ENCODE measurements at places on chromosomes 6 and 20.
A peak's percentile ranks its signal among the peaks of the same experiment; 100 is the strongest.

DNA sequence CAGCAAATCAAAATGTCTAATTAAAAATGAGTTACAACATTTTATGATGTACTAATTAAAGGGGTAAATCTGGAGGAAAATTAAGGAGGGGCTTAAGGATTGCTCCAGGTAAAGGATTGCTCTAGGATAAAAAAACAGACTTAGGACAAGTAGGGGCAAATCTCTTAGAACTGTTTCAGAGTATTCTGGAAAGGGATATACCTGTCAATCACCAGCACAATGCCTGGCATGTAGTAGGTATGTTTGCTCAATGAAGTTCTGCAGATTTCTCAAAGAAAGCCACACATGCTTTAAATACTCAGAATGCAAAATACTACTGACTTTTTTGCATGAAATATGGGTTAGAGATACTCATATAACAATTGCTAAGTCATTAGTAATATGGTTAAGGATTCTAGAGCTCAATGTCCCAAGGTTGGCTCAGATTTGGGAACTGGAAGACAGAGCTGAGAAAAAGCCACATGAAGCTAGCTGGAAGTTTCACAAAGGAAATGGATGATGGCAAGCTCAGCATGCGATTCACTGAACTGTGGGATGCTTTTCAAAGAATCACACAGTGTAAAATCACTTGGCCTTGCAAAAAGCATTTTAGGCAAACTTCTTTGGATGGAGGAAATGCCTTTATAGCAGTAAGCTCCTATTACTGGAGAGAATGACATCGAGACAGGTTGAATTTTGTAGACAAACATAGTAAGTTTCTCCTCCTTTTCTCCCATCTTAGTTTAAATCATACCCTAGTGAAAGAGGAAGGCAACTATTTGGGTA lies 72.8 kb downstream of the MAP3K5 start:
- peak; percentile 44 for DNase-seq

GRCh38 chr20:32709632-32710121 lies 33.6 kb downstream of the COMMD7 start:
- no peak for DNase-seq

- no peak for DNase-seq
Measured at GRCh38 chr20:38293491-38294065, 10.4 kb upstream of the BPI start.

DNA sequence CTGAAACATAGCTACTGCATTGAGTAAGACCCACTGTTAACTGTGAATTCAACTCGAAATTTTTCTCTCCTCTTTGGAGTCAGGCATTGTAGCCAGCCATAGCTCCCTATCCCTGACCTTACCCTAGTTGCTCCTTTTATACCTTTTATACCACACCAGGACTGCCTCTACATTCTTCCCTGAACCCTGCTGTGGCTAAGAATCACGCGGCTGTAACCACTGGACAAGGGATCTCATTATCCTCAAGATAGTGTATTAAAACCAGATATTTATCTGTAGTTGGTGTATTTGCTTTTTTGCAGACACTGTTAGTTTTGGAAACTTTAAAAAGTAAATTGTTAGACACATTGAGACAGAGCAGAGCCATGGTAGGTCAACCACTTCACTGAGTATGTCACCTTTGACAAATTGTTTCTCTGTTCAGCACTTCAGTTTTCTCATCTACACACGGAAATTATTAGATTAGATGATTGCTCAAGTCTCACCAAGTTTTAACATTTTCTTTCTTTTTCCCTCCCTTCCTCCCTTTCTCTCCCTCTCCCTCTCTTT lies 171.9 kb upstream of the PRND start:
- DNase-seq, result peak; percentile 30

- no peak for DNase-seq
Measured at GRCh38 chr6:36210886-36211595, 14.5 kb downstream of the BRPF3 start.

- DNase-seq, result no peak
Measured at GRCh38 chr6:86193821-86194220, 551.1 kb upstream of the SYNCRIP start.

DNA sequence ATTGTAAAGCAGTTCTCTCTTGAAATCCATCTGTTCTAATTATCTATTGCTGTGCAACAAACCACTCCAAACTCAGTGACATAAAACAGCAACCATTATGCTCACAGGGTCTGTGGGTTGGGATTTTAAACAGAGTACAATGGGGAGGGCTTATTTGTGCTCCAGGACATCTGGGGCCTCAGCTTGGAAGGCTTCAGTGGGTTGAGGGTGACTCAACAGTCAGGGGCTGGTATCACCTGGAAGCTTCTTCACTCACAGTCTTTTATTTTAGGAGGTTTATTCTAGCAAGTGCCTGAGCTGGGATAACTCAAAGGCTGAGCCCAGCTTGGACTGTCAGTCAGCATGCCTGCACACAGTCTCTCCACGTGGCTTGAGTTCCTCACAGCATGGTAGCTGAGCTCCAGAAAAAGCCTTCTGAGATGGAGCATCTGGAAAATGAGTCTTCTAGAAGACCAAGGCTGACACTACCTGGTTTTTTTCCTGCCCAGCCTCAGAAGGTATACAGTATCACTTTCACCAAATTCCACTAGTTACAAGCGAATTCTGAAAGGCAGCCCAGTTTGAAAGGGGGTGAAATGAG lies 234.6 kb upstream of the ID4 start:
- DNase-seq, result no peak

- no peak for DNase-seq
Measured at GRCh38 chr20:47568837-47569410, 67.2 kb downstream of the NCOA3 start.

DNA sequence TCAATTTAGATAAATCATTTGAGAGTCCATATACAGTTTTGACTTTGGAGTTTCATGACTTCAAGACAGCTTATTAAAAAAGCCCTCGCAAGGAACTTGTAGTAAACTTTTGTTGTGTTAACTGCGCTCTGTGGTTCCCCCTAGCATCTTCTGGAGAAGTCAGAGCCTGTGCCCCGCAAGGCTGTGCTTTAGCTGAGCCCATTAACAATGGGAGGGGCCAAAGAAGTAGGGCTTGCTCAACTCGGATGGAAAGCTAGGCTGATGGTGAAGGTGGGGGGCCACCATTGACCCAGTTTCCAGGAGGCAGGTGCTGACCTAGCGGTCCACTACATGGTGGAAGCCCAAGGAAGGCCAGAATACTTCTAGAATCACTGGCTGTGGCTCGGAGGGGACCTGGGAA lies 29.3 kb upstream of the OVOL2 start:
- no peak for DNase-seq

GRCh38 chr6:160127270-160128124 lies 5.9 kb downstream of the SLC22A1 start:
- no peak for DNase-seq

DNA sequence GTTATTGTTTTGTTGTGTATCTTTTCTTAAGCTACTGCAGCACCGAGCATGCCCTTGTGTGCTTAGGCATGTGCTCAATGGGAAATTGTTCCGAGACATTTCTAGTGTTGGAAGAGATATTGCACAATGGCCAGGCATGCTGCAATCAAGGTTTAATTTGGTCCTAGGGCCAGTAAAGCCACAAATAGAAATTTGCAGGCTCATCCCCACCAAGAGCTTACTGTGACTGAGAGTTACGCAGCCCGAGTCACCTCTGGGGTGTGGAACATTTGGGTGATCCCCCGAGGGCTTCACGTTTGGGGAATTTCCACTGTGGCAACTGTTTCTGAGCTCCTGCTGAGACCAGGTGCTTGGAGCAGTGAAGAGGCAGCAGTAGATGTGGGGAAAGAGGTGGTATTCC lies 65.8 kb downstream of the ADTRP start:
- peak; percentile 76 for DNase-seq

- no peak for DNase-seq
Measured at GRCh38 chr20:1868856-1869255, 26.4 kb upstream of the SIRPA start.

- no peak for DNase-seq
Measured at GRCh38 chr6:167565884-167566599, 241.2 kb downstream of the TTLL2 start.

- no peak for DNase-seq
Measured at GRCh38 chr6:108966251-108966650, 118.0 kb downstream of the ARMC2 start.

Data from AG10803 (cell line).